ENCODE measurements at places on chromosomes 13 and 19. TPM values are rescaled to one million over a fixed set of nuclear protein-coding genes. Genes with fewer than 3 reads are reported as not detected.

- DNase-seq: no peak
Measured at GRCh38 chr13:98274921-98275487, 97.9 kb upstream of the RNF113B start.

DNA sequence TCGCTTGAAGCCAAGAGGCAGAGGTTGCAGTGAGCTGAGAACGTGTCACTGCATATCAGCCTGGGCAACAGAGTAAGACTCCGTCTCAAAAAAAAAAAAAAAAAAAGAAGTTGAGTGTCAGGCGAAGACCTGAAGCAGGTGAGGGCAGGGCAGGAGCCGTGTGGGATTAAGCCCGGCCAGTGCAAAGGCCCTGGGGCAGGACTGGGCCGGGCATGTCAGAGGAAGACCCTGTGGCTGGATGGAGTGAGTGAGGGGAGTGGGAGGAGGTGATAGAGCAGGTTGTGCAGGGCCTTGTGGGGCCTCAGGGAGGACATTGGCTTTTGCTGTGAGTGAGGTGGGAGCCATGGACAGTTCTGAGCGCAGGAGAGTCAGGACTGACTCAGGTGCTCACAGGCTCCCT is 47.9 kb downstream of the TMED1 start:
- no peak for DNase-seq

DNA sequence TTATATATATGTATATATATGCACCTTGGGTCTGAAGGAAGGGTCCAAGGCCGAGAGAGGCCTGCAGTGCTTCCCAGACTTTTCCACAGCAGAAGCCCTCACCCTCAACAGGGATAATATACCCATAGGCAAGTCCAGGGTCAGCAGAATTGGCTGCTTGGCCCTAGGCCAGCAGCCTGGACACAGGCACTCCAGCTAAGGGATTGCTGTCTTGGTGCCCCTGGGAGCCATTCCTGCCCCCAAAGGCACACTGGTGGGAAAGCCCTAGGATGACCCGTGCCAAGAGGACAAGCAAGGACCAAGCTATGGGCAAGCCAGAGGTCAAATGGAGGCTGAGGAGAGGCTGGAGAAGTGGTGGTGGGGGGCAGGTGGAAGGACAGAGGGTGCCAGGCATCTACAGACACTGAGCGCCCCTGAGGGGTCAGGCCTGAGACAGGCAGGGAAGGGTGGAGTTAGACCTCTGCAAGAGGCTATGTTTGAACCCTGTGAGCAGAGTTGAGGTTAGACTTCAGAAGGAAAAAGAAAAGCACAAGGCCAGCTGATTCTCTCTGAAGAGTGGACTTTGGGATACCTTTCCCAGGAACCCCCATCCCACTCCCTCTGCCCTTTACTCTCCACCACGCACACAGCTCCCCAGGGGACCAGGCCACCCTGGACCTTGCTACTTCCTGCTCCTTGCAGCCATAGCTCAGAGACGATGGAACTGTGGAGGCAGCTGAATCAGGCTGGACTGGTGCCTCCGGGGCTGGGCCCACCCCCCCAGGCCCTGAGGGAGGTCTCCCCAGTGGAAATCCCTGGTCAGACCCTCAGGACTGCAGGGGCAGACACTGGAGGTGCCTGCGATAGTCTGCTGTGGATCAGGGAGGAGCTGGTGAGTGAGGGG is at the start of gene ERICH4:
ERICH4 (plus strand) TSS at position 684 of the 883 bp plus-strand sequence; CDS start at position 698, 14 bp downstream.
- peak; percentile 58 for DNase-seq

GRCh38 chr19:38429055-38429810 is 3.2 kb upstream of the RASGRP4 start:
- no peak for DNase-seq

- DNase-seq: no peak
Measured at GRCh38 chr19:27806471-27807070, 1406.4 kb downstream of the UQCRFS1 start.

- DNase-seq: peak; percentile 79
Measured at GRCh38 chr19:17841810-17842662, 5.7 kb downstream of the JAK3 start.

HTR2A gene
- 0.90 TPM for total RNA-seq

PGLYRP1 gene
- total RNA-seq: 0.58 TPM

STAP2 gene
- total RNA-seq: 16.1 TPM
